ENCODE measurements at places on chromosomes 6 and 20. TPM values are rescaled to one million over a fixed set of nuclear protein-coding genes. Genes with fewer than 3 reads are reported as not detected.

Gene AVP
- total RNA-seq = not detected

Gene CLIC5
- total RNA-seq = under 0.01 TPM

Gene ISM1
- total RNA-seq = under 0.01 TPM

Gene RGS17
- total RNA-seq = 3.3 TPM

Gene BHLHE23
- total RNA-seq = not detected

Gene NRSN1
- not detected for total RNA-seq

Gene LTV1
- total RNA-seq = 10.4 TPM

Gene CLDN20
- not detected for total RNA-seq

Gene RHAG
- total RNA-seq = not detected

Gene PTPRA
- total RNA-seq = 18.7 TPM

Gene RAB32
- total RNA-seq = 81.5 TPM

All from dermis microvascular lymphatic vessel endothelial cell (primary cell).